ENCODE measurements at places on chromosomes 16 and 17.
A peak's percentile ranks its signal among the peaks of the same experiment; 100 is the strongest.

GRCh38 chr16:396605-397004 is 394 bp upstream of the NME4 start:
- DNase-seq = no peak

DNA sequence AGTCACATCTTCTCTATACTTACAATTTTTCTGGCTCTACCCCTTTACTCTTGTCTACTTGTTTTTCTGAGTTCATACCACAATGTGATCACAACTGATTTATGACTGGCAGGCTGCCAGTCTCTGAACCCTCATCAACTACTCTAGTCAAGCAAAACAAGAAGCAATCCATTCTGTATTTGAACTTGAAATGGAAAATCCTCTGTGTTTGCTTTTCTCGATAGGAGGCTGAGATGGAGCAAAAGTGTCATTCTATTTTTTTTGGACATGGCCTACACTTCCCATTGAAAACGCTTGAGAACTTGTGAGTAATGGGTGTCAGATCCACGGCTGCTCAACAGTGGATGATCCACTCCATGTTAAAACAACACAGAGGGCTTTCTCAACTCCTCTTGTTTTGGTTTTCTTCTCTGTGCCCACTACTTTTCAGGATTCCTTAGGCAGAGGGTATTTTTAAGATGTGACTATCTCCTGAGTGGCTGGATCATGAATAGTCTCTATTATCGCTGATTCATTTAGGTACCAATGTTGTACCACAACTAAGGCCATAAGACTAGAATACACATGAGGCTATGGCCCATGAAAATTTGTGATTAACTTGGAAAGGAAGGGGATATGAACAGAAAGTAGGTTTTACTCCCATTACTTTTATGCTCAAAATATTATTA is 11.7 kb downstream of the TMEM100 start:
- DNase-seq = no peak

DNA sequence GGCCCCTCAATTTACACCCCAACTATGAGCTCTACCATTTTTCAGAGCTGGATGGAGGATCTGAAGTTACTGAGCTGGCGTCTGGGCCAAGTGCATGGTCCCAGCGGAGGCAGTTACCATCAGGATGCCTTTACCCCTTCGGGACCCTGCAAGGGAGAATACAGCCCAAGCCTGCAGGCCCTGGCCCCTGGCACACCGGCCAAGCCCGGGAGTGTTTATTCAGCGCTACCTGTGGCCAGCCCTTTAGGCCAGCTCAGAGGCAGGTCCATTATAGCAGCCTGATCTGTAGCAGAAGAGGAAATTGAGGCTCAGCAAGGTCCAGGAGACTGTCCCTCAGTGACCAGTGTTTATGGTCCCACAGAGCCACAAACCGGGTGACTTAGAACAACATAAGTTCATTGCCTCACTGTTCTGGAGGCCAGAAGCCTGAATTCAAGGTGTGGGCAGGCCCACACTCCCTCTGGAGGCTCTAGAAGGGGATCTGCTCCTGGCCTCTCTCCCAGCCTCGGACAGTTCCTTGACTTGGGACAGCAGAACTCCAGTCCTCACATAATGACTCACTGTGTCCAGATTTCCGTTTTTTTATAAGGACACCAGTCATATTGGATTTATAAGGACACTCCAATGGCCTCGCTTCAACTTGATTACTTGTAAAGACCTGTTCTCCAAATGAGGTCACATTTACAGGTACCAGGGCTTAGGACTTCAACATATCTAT is 8.8 kb downstream of the SEC14L5 start:
- no peak for DNase-seq

- DNase-seq = no peak
Observed at GRCh38 chr16:16997349-16997748, 473.4 kb downstream of the XYLT1 start.

DNA sequence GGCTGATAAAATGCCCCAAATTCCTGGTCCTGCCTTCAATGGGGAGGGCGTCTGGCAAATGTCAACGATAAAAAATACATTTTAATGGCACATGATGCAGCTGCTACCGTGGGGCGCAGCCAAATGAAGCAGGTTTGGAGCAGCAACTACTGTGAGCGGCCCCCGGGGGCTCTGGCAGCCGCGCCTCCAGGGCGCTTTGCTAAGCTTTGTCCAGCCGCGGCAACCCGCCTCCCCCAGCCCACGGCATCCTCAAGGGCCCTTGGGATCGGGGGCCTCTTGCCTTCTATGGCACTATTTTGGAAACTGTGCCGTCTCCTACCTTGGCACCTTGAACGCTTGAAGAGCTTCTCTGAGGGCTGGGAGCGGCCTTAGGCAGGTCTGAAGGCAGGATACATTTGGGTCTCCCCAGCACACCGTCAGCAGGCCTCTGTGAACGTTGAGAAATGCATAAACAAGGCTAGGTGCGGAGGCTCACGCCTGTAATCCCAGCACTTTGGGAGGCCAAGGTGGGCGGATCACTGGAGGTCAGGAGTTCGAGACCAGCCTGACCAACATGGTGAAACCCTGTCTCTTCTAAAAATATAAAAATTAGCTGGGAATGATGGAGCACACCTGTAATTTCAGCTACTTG is 25.1 kb downstream of the TBX4 start:
- no peak for DNase-seq

GRCh38 chr17:39753514-39754160 is 15.9 kb downstream of the GRB7 start:
- DNase-seq = peak; percentile 81

DNA sequence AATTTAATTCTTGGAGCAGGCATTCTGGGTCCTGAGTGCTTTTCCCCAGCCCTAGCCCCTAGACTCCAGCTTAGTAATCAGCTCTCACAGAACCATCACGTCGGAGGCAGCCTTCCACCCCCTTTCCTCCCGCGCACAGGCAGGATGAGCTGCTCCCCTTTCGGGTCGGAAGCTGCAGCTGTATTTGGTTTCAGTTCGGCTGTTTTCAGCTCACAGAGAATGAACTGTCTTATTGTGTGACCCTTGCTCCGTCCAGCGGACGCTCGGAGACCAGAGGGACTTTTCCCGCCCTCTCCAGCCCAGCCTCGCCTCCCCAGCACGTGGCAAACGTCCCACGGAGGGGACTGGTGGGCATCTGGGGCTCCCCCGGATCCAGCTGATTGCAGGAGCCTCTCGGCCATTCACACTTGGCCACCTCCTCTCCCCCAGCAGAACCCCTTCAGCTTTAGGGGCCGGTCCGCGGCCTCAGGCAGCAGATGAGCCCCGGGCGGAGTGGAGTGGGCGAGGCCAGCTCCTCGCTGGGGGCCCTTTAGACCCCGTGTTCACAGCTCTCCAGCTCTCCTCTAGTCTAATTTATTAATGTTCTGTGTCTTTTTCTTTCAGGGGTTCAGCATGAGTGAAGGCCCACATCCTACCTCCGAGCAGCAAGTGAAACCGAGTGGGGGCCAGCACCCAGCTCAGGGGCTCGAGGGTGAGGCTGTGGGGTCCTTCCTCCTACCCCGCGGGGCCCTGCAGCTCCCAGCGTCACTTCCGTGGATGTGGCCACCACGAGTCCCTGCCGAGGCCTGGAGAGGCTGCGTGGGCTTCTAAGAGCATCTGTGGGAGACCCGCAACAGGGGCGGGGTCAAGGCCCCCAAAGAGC is 863 bp upstream of the UTS2R start:
- peak; percentile 68 for DNase-seq

DNA sequence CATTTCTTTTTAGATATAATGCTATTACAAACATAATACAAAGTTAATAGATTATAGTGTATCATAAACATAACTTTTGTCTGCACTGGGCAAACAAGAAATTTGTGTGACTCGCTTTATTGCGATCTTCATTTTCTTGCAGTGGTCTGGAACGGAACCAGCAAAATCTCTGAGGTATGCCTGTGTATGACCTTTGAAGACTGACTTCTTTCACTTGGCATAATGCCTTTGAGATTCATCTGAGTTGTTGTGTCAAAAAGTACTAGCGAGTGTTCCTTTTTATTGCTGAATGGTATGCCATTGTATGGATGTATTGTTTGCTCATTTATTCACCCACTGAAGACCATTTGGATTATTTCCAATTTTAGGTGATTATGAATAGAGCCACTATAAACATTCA is 69.2 kb downstream of the TANC2 start:
- DNase-seq = no peak

GRCh38 chr16:3118204-3118790 is 5.9 kb downstream of the ZNF205 start:
- no peak for DNase-seq

DNA sequence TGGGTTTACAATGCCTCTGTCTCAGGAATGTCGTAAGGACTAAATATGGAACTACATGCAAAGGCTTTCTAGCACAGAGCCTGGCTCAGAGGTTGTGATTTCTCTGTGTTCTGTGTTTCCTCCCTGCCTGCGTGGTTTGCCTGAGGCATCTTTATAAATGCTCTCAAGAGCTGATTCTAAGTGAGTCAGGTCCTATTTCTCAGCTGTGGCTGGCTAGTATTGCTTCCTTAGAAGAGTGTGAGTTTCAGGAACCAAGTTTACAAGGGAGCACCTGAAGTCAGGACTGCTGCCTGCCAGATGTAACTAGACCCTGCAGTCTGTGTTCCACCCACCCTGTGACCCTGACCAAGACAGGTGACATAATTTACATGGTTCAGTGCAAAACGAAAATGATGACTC is 8.0 kb upstream of the CCL1 start:
- no peak for DNase-seq

- DNase-seq = peak; percentile 67
Observed at GRCh38 chr17:40317345-40317873, 8.4 kb downstream of the RARA start.

DNA sequence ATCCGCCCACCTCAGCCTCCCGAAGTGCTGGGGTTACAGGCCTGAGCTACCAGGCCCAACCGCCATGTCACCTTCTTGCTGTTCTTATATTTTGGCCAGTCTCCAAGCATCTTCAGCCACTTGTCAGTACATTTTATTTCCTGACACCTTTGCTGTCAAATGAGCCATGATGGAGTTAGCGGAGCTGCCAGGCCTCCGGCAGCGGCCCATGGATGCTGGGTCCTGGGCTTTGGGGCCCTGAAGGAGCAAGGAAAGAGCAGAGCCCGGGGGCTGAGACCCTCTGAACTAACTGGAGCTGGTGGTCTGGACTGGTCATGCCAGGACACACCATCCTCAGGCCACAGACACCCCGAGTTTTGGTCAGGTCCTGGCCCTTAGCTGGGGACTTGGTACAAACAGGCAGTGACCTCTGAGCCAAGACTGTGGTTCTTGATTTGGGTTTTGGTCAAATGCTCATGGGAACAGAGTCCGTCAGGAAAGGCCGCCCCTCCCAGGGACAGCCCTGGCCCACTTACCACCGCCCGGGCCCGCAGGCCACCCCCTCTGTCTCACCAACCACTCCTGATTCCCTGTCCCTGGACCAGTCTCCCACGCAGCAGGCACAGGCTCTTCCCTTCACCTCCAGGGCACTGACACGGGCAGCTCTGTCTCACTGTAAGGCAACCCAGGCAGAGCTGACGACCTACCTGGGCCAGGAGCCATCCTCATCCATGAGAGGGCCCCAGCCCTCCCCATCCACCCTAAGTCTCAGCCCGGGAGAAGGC is 42.0 kb downstream of the TNFRSF13B start:
- DNase-seq = no peak

DNA sequence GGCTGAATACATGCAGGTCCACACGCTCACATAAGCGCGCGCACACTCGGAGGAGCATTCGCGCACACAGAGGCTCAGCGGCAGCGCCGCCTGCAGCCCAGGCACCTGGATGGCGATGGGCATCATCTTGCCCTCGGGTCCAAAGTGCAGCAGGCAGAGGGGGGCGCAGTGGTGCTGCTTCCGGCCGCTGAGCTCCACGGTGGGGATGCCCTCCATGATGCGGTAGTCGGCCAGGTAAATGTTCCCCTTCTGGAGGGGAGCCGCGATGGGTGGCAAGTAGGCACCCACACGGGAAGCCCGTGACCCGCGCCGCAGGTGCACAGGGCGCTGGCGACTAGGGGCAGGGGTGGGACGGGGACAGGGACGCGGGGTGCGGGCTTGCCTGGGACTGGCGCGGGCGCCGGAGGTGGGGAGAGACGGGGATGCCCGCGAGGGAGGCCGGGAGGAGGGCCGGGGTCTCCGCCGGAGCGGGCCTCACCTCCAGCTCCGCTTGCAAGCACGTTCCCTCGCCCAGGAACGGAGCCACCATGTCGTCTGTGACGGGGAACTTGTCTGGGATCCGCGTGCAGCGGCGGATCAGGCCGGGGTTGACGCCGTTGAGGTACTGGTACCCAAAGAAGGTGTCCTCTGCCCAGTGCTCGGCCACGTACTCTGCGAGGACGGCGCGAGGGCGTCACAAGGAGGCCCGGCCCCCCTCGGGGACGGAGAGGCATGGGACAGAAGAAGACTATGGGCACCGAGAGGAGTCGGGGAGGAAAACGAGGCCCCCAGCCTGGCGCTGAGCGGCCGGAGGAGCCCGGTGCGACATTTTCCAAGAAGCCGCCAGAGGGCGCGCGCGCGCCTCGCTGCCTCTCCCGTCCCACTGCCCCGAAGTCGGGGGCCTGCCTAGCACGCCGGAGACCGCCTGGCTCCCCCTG is 8.0 kb downstream of the ALOX12B start:
- peak; percentile 92 for DNase-seq
